Mammary epithelial cell (primary cell): ENCODE measurements at places on chromosomes 16 and 17. TPM values are rescaled to one million over a fixed set of nuclear protein-coding genes. Genes with fewer than 3 reads are reported as not detected.

DNA sequence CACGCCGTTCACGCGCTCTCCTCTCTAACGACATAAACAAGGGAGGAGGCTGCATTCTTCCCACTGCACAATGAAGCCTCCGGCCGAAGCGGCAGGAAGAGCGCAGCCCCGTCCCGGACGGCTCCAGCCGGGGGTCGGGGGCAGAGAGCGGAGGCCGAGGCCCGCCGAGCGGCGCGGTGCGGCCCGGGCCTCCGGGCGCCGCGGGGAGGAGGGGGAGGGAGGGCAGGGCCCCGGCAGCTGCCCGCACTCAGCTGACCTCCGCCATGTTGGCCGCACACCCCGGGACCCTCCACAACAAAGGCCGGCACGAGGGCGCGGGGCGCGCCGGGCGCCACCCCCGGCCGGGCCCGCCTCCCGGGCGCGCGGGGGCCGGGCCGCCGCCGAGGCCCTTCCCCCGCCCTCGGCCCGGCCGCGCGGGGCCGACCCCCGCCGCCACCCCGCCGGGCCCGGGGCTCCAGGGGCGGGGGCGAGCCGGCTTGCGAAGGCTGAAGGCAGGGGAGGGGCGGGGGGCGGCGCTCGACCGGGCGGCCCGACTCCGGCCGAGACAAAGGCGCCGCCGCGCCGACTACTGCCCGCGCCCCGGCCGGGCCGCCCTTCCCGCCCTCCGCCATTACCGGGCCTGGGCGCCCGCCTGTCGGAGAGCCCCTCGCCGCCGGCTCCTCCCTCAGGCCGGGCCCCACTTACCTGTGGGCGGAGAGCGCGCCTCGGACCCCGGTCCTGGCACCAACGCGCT lies 527 bp downstream of the SIAH1 start:
- DNase-seq = peak; percentile 24

DNA sequence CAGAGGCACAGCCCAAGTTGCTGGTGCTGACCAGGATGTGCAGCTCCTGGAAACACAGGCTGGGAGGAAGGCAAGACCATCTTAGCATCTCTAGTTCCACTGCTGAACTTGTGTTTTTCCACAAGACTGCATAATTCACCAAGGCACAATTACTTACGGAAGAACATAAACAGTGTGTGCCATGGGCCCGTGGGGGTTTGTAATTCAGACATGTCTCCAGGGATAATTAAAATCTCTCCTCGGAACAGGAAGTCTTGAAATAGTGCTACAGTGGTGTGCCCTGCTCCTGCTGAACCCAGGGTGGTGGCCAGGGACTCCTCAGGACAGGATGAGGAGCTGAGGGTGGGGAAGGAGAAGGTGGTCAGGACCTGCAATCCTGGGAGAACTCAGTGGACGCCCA lies 188.2 kb downstream of the CCT6B start:
- no peak for DNase-seq

MGAT5B gene
- total RNA-seq = 0.53 and 0.89 TPM in 2 replicates

DNA sequence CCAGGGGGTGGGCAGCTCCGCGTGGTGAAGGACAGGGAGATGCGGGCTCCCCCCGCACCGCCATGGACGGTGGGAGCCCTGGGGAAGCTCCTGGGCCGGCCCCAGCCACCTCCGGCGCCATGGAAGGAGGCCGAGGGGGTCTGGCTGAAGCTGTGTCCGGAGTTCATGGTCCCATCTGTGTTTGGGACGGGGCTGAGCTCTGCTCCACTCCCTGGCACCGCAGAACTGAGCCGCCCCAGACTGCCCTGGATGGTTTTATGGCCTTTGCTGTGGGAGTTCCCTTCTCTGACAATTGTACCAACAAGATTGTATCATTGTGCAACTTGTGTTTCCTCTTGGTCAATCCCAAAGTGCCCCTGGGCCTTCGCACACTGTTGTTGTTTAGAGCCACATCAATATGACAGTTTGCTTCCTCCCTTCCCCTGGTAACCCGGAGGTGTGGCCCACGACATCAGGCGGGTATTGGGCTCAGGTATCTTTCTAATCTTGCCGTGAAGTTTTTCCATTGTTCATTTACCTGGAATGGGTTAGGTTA lies 942 bp downstream of the KRT23 start:
- peak; percentile 27 for DNase-seq

DNA sequence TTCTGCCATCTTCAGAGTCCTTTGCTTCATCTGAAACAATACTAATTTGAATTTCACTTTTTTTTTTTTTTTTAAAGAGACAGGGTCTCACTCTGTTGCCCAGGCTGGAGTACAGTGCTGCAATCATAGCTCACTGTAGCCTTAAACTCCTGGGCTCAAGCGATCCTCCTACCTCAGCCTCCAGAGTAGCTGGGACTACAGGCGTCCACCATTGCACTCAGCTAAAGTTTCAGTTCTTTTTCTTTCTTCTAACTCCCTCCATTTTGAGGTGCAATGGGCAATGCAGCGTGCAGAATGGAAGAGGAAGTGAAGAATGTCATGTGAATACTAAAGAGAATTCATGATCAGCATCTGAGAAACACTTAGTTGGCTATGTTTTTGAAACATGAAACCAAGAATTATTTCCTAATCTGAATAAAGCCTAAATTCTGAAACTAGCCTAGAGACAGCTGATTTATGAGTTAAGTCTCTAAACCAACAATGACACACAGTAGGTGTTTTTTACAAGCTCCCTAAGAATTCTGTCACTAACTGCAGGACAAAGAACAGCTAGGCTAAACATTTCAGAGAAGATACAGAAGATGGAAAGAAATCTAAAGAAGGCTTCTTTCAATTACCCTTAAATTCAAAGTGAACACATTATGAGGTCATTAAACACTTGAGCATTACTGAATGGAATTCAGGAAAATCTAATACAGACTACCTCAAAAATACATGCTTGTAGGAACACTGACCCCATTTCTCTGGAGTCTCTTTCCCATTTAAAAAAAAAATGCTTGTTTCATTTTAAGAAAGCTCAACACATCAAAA lies 21.0 kb downstream of the SNN start:
- DNase-seq = no peak

DNA sequence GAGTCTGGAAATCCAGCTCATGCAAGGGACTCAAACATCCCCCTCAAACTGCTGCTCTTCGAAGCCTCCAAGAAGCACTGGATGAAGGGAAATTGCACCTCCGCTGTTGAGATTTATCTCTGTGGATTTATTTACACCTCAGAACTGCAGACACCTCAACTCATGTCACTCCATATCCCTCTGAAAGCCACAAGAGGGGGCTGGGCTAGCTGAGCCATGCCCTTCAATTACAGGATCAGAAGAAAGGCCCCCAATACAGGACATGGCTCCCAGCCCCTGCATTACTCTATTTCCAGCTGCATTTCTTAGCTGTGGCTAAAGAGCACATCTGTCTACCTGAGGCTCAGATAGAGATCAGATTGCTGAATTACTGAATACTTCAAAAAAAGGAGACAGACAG lies 103.1 kb upstream of the DYNLRB2 start:
- no peak for DNase-seq

ADAD2 gene
- not detected in 2 replicates for total RNA-seq

- DNase-seq = no peak
Measured at GRCh38 chr16:58999762-59000161, 265.6 kb upstream of the GOT2 start.

TEKT1 gene
- total RNA-seq = not detected

- DNase-seq = no peak
Measured at GRCh38 chr17:74715144-74715543, 2.4 kb upstream of the CD300LF start.
